ENCODE measurements at places on chromosomes 3 and 15.

DNA sequence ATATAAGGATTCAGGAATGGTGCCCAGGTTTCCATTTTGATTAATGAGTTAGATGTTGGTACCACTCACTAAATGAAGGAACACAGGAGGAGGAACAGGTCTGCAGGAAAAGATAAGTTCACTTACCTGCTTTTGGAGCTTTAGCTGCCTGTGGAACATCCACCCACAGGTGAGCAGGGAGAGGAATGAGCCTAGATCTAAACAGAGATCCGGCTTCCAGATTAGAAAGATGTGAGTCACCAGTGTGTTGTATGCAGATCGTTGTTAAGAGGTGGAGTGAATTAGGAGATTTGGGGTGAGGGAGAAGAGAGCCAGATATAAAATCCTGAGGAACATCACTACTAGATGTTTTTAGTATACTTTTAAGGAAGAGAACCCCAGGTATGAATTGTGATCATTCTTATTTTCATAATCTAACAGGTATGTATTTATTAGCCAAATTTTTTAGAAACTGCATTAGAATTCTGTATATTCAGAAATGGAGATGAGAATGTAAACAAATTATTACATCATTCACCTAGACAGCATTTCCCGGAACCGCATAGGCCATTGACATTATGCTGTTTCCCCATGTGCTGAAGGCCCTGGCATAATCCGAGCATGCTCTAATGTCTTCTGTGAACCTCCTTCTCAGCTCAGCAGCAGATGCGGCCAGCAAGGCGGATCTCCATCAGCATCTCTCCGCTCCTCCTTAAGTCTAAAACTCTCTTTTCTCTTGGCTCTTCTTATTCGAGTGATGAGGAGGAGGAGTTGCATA, 118.2 kb downstream of the KLHL25 start:
- no peak for DNase-seq

DNA sequence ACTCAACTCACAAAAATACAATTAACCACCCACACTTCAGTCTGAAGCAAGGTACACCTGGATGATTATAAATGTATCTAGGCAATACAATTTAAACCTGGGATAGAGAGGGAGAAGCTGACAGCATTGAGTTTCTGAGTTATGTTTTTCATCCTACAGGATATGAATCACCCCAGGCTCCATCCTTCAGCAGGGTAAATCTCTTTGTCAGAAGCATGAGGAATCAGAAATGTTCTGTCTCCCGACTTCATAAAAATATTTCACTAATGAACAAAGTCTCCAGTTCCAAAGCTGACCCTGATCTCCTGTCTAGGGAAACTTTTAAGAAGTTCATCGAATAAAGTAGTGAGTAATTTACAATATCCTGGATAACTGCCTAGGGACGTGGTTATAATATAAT, 25.5 kb upstream of the FRMD4B start:
- no peak for DNase-seq

DNA sequence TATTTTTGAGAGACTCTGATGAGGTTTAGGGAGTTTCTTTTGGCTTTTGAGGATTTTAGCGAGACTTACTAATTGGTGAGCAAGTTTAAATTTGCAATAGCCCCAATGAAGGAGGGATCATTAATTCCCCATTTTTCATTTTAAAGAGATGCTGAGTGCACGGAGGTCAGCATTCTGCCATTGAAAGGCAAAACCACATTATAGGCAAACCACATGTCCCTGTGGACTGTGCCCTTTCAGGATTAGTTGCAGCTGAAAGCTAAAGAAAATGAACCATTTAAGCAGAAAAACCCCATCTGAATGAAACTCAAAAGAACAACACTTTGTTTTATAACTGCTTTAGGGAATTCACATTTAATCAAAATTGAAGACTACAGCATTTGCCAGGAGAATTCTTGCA, 246.5 kb downstream of the PDZRN3 start:
- no peak for DNase-seq

DNA sequence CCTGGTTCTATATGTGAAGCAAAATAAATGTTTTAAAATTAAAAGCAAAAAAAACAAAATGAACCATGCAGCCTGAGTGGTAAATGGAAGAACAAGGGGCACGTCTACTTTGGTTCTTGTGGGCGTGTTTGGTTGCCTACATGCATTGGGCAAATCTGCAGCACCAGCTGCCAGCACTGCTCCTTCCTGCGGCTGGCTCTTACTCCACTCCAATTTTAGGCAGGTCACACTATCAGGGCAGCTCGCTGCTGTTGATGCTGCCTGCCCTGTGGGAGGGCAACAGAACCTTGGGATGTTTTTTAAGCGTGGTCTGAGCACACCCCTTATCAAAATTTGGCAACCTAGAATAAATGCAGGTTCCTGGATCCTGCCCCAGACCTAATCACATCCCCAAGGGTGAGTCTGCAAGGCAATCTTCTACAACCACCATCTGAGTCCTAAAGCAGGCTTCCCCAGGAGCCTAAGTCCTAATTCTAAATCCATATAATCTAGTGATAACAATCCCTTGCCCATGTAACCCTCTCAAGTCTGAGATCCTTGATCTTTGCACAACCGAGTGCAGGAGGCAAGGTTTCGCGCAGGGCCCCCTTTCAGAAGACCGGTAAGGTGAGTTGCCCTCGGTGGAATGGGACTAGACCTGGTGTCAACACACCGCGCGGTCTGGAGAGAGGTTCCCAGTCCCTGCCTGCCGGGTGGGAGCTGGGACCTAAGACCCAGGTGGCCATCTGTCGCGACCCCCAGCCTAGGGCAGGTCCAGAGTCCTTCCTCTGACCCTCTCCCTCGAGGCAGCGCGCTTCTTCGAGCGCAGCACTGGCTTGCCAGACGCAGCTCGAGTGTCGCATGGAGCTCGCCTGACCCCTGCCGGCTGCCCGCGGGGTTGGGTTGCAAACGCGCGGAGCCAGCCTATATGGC, 15.9 kb downstream of the IVD start:
- DNase-seq = peak; percentile 87

GRCh38 chr3:62997369-62997768, 122.2 kb upstream of the CADPS start:
- DNase-seq = no peak

All from cerebellum (tissue), 4 donors.